ENCODE measurements at places on chromosomes 13 and 19.

- no peak for DNase-seq
These were observed 18.0 kb downstream of the ZAR1L start for GRCh38 chr13:32297206-32297605.

GRCh38 chr13:106918557-106918860, 350.6 kb upstream of the ARGLU1 start:
- DNase-seq: no peak

DNA sequence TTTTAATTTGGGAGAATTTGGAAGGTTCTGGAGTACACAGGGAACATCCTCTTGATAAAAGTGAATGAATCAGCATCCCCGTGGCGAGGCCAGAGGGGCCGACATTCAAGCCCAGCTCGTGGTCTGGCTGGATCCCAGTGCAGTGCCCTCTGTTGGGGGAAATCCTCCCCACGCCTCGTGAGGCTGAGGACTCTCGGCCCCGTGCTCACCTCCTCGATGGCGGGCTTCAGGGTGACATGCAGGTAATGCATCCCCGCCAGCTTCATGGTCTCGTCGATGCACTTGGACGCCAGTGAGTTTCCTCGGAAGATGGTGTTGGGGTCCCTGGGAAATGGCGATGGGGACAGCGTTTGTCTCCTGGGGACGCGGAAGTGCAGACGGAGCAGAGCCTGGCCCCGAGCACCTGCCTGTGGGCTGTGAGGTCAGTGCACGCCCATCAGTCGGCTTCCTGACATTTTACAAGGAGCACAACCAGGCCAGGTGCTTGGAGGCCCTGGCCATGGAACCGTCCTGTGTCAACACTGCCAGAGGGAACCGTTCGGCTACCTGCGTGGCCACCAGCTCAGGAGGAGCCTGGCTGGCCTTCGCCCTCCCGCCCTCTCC, 43.3 kb upstream of the C13orf46 start:
- DNase-seq: no peak

DNA sequence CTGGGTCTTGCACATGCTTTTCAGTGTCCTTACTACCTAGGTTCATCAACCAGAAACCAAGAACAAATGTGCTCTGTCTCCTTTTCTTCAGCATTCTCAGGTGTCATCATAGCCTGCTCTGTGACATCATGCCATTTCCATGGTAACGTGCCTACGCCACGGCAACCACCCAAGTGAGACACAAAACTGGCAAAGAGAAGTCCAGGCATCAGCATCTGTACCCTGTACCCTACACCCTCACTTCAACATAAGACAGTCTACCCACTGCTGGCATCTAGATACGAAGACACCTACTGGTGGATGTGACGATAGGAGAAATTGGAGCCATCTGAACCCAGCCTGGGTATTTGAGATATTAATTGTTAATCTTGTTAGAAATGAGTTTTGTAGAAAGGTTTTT, 13.3 kb downstream of the ZC3H4 start:
- DNase-seq: no peak

DNA sequence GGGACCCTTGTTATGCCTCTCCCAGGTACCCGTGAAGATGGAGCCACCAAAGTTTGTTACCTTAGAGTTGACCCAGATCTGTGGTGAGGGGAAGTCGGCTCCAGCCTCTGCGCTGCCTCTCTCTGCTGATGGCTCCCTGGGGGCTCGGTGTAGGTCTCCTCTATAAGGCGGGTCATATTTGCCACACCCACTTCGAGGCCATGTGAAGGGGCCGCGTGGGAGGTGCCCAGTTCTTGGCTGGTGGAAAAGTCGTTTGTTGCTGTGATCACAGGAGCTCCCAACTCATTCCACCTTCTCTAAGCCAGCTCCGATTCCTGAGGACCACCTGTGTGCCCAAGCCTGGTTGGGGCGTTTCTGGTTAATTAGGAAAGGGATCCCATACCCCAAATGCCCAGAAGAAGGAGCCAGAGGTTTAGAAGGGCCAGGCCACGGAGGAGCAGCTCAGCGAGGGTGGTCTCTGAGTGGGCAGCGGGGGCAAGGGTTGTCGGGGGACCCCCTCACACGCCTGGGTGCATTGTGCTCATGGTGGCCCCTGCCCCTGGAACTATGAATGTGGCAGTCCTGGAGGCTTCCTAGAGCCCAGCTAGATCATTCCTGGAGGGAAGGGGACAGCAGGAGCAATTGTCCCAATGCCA, 296.5 kb downstream of the ZNF536 start:
- no peak for DNase-seq

GRCh38 chr13:44876782-44877324, 112.4 kb downstream of the NUFIP1 start:
- DNase-seq: no peak

GRCh38 chr13:87153371-87153770, 517.8 kb upstream of the SLITRK5 start:
- DNase-seq: no peak

DNA sequence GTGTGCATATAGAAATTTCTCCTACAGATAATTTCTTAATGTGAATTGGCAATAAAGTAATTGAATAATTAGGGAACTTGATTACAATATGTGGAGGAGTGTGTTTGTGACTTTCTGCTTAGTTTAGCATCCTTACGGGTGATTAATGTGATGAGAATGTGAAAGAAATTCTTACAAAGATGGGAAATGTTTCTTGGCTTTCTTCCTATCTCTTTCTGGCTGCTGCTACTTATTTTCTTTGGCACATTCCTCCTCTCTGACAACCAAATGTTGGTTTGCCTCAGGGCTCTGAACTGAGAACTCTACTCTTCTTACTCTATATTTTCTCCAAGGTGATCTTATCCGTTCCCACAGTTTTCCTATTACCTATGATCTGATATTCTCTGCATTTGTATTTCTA, 300.1 kb downstream of the TBC1D4 start:
- no peak for DNase-seq

DNA sequence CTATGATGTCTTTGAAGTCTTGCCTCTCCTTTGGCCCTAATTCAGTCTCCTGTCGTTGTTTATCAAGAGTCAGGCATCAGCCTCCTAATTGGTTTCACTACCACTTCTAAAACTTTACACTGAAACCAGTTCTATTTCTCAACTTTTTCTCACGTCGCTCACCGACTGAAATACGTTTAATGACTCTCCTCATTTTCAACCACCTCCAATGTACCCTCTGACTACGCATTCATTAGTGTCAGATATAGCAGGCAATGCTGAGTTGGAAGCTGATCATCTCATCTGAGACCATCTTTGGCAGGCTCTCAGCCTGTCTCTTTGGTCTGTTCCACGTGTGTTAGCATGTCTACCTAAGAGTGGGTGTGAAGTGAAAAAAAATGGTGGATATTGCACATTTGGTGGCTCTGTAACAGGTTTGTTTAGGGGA, 128.1 kb downstream of the KL start:
- no peak for DNase-seq

- no peak for DNase-seq
These were observed 20.8 kb upstream of the POU2F2 start for GRCh38 chr19:42152910-42153671.

DNA sequence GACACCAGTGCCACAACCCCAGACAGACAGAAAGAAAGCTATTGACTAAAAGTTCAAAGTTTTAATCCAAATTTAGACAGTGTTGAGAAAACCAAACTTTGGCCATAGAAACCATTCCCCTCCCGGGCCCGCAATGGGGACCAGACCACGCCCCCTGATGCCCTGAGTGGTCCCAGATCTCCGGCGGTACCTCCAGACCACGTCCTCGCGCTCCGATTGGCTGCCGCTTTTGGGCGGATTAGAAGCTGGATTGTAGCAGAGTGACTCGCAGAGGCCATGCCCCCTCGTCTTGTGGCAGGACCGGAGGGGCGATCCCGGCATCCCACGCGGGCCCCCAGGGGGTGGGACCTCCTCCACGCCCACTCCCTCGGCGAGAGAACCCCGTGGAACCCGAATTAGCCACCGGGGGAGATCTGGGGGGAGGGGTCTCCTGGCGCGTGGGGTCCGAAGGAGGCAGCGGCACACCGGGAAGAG, 797 bp upstream of the HSD17B14 start:
- DNase-seq: peak; percentile 79

GRCh38 chr19:15642807-15643206, 2.1 kb downstream of the CYP4F3 start:
- no peak for DNase-seq

- DNase-seq: no peak
These were observed 3.0 kb upstream of the IGFL1 start for GRCh38 chr19:46226438-46226973.

- no peak for DNase-seq
These were observed 228.5 kb downstream of the RFC3 start for GRCh38 chr13:34046457-34046856.

- no peak for DNase-seq
These were observed 181.6 kb upstream of the GPR12 start for GRCh38 chr13:26942184-26942583.

GRCh38 chr13:22399801-22400420, 729.0 kb downstream of the FGF9 start:
- no peak for DNase-seq

DNA sequence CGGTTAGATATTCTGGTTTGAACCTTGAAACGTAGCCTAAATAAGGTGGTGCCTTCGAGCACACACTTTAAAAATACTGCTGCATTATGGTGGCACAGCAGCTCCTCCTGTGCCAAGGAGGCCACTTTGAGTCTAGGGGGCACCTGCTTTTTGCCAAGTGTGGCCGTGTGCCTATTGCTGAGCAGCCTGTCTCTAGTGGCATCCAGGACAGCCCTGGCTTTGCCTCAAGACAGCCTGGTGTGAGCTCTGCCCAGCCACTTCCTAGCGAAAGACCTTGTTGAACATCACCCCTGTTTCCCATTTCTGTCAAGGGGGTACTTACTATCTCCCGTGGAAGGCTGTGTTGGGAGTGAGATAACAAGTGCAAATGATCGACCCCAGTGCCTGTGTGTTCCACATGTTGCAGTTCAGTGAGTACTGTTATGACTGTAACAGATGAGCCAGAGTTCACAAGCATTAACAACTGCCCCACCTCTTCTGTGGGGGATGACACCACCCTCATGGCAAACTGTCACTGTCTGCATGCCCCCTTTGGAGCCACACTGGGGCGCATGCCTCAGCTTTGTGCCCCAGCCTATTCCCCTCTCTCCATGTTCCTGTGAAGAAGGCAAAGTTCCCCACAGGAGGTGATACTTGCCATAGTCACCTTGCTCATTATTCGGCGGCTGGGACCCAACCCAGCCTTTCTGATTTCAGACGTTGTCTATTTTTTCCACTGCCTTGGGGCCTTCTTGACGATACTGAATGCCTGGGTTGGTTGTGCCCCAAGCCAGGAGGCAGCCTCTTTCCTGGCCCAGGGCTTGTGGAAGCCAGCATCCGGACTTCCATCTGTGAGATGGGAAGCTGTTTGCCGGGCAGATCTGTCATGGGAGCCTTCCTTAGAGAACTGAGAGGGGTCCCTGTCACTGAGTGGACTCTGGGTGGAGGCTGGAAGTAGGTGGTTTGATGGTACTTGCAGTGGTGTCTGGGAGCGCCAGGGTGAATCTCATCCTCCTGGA, 5.4 kb downstream of the GATAD2A start:
- no peak for DNase-seq

DNA sequence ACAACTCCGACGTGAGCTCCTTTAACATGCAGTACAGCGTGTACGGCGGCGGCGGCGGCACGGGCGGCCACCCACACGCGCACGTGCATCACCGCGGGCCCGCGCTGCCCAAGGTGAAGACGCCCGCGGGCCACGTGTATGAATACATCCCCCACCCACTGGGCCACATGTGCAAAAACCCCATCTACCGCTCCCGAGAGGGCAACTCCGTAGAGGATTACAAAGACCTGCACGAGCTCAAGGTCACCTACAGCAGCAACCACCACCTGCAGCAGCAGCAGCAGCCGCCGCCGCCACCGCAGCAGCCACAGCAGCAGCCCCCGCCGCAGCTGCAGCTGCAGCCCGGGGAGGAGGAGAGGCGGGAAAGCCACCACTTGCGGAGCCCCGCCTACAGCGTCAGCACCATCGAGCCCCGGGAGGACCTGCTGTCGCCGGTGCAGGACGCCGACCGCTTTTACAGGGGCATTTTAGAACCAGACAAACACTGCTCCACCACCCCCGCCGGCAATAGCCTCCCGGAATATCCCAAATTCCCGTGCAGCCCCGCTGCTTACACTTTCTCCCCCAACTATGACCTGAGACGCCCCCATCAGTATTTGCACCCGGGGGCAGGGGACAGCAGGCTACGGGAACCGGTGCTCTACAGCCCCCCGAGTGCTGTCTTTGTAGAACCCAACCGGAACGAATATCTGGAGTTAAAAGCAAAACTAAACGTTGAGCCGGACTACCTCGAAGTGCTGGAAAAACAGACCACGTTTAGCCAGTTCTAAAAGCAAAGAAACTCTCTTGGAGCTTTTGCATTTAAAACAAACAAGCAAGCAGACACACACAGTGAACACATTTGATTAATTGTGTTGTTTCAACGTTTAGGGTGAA, 6.6 kb downstream of the SLITRK5 start:
- DNase-seq: no peak

- DNase-seq: no peak
These were observed 37.7 kb downstream of the GPR42 start for GRCh38 chr19:35408284-35409171.

GRCh38 chr13:27922883-27923612, 3.2 kb downstream of the PDX1 start:
- DNase-seq: no peak

GRCh38 chr19:33366127-33366526, 7.4 kb upstream of the CEBPG start:
- no peak for DNase-seq

GRCh38 chr13:84358601-84359000, 476.3 kb upstream of the SLITRK1 start:
- DNase-seq: no peak

DNA sequence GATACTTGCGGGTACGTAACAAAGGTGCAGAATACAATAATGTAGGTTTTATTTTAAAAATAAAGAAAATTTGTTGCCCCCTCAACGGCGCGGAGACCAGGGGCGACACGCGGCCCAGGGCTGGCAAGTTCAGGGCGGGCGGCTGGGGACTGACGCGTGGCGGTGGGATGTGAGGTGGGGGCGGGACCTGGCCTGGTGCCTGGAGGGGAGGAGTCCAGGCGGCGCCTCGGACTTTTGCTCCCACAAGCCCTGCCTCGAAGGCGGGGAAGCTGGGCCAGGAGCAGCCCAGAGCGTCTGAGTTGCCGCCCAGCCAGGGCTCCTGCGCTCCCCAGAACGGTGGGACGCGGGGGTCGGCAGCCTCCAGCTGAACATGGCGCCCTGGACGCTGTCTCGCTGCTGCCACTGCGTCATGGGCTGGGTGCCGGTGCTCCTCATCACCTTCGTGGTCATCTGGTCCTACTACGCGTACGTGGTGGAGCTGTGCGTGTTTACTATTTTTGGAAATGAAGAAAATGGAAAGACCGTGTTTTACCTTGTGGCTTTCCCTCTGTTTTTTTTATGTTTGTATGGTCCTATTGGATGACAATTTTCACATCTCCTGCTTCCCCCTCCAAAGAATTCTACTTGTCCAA, 1122.8 kb upstream of the ATXN8OS start:
- no peak for DNase-seq

GRCh38 chr19:17997969-17998826, 9.8 kb upstream of the ARRDC2 start:
- DNase-seq: no peak

- no peak for DNase-seq
These were observed 117.8 kb upstream of the SERP2 start for GRCh38 chr13:44255771-44256364.

GRCh38 chr13:72552731-72553130, 174.7 kb downstream of the MZT1 start:
- no peak for DNase-seq

- DNase-seq: no peak
These were observed 486 bp downstream of the ZNF529 start for GRCh38 chr19:36572593-36573019.

GRCh38 chr13:59883885-59884284, 279.8 kb downstream of the DIAPH3 start:
- DNase-seq: no peak

All from C1 segment of cervical spinal cord (tissue), 14 donors.